Heart left ventricle (tissue), 16 donors: ENCODE measurements at places on chromosomes 6 and 20. TPM values are rescaled to one million over a fixed set of nuclear protein-coding genes. Genes with fewer than 3 reads are reported as not detected.
A peak's percentile ranks its signal among the peaks of the same experiment; 100 is the strongest.

DNA sequence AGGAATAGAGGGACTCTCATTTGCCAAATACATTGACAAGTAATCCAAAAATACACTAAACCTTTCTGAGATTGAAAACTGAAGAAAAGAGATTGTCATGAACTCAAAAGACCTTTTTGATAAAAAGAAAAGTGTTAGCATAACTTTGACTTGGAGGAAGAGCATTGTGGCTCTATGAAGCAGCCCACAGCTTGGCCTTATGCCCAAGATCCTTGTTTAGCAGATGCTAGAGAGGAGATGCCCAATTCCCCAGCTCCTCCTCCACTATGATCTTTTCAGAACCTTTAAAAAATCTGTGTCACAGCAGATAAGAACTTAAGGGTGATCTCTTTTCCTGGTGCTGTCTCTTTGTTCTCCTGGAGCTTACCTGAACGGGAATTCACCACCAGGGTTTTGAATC, 35.8 kb upstream of the IGF2R start:
- H3K4me1 ChIP-seq: peaks cover 12% of the 10 kb centered on the region
- no peak overlapping the region for H3K4me3 ChIP-seq
- no peak for DNase-seq
- no peaks in the 10 kb centered on the region for H3K36me3 ChIP-seq

DNA sequence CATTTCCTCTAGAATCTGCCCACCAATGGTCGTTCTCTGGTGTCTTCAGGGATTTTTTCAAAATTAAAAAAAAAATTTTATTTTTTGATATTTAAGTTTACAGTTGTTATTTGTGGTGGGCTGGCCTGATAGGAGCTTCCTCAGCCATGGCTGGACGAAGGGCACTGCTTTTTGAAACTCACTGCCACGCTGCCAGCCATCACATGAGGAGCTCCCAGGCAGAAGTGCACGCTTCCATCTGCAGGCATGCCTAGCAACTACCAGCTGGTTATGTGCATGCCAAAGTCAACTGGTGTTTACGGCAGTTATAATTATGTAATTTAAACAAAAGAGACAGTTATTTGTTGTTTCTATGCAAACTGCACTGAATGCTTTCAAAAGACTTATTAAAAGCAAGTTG, 105.1 kb downstream of the IRF4 start:
- no peak overlapping the region for H3K27ac ChIP-seq
- H3K36me3 ChIP-seq: peaks cover 40% of the 10 kb centered on the region
- H3K27me3 ChIP-seq: no peaks in the 10 kb centered on the region
- H3K4me1 ChIP-seq: peaks cover 10% of the 10 kb centered on the region
- H3K4me3 ChIP-seq: no peak overlapping the region

GRCh38 chr20:54208548-54209176, 775 bp downstream of the PFDN4 start:
- peak overlapping the region; percentile 97 for H3K27ac ChIP-seq
- H3K27me3 ChIP-seq: no peaks in the 10 kb centered on the region
- no peaks in the 10 kb centered on the region for H3K36me3 ChIP-seq
- H3K4me1 ChIP-seq: peaks cover 28% of the 10 kb centered on the region
- DNase-seq: no peak

- no peaks in the 10 kb centered on the region for H3K27me3 ChIP-seq
Observed at GRCh38 chr20:13059398-13060136, 50.8 kb downstream of the SPTLC3 start.

GRCh38 chr6:131041814-131042213, 21.2 kb downstream of the EPB41L2 start:
- no peaks in the 10 kb centered on the region for H3K27me3 ChIP-seq
- H3K36me3 ChIP-seq: no peaks in the 10 kb centered on the region
- no peak overlapping the region for H3K4me3 ChIP-seq
- DNase-seq: no peak

DNA sequence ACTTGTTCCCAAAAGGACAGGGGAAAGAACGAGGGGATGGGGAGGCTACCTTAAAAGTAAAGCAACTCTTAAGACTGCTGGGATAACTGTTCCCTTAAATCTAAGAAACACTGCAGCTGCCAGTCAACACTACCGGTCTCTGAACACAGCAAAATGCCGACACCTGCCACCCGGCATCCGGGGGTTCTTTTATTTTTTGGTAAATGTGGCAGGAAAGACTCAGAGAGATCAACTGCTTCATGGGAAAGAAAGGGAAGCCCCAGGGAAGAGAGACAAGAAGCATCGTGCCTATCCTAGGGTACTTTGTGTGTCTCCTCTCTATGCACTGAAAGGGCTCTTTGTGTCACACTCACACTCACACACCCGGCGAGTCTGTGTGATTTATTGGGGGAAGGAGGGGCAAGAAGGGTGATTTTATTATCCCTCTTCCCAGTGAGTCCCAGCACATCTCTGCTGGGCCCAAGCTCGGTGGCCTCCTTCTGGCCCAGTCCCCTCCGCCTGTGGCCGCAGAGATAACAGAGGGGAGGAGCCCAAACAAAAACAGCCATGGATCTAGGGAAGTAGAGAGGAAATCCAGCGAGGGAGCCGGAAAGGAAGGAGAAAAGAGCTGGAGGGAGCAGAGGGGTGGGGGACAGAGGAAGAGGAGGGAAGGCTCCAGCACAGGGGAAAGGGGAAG, 1.4 kb downstream of the FYN start:
- peak overlapping the region; percentile 84 for H3K4me3 ChIP-seq
- H3K36me3 ChIP-seq: no peaks in the 10 kb centered on the region
- no peaks in the 10 kb centered on the region for H3K27me3 ChIP-seq
- peaks cover 36% of the 10 kb centered on the region for H3K4me1 ChIP-seq
- peak; percentile 52 for DNase-seq
- H3K27ac ChIP-seq: peak overlapping the region; percentile 79

DNA sequence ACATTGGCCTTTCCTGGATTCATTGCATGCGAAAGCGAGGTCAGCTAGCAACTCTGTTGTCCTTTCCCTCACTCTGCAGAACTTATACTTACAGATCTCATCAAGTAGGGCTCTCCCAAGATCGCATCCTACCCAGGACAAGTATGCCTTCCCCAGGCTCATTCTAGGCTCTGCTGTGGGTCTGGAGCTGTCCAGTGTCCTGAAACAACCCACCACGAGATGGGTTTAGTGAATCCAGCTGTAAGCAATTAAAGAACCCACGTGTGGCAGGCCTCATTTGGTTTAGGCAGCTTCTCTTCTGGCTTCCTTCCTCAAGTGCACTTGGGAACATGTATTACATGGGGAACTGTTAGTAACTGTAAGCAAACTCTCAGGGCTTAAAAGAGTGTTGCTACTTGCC, 406.5 kb upstream of the CHD6 start:
- no peak overlapping the region for H3K27ac ChIP-seq
- H3K36me3 ChIP-seq: no peaks in the 10 kb centered on the region
- no peak overlapping the region for H3K4me3 ChIP-seq
- DNase-seq: no peak
- no peaks in the 10 kb centered on the region for H3K27me3 ChIP-seq

- H3K4me1 ChIP-seq: no peaks in the 10 kb centered on the region
- DNase-seq: no peak
- H3K27ac ChIP-seq: no peak overlapping the region
- no peaks in the 10 kb centered on the region for H3K27me3 ChIP-seq
- H3K4me3 ChIP-seq: no peak overlapping the region
Observed at GRCh38 chr20:6920991-6921613, 153.6 kb downstream of the BMP2 start.

- no peaks in the 10 kb centered on the region for H3K36me3 ChIP-seq
- H3K4me1 ChIP-seq: no peaks in the 10 kb centered on the region
- no peaks in the 10 kb centered on the region for H3K27me3 ChIP-seq
- no peak overlapping the region for H3K4me3 ChIP-seq
- H3K27ac ChIP-seq: no peak overlapping the region
Observed at GRCh38 chr6:25875563-25875905, 1.5 kb upstream of the SLC17A3 start.

DNA sequence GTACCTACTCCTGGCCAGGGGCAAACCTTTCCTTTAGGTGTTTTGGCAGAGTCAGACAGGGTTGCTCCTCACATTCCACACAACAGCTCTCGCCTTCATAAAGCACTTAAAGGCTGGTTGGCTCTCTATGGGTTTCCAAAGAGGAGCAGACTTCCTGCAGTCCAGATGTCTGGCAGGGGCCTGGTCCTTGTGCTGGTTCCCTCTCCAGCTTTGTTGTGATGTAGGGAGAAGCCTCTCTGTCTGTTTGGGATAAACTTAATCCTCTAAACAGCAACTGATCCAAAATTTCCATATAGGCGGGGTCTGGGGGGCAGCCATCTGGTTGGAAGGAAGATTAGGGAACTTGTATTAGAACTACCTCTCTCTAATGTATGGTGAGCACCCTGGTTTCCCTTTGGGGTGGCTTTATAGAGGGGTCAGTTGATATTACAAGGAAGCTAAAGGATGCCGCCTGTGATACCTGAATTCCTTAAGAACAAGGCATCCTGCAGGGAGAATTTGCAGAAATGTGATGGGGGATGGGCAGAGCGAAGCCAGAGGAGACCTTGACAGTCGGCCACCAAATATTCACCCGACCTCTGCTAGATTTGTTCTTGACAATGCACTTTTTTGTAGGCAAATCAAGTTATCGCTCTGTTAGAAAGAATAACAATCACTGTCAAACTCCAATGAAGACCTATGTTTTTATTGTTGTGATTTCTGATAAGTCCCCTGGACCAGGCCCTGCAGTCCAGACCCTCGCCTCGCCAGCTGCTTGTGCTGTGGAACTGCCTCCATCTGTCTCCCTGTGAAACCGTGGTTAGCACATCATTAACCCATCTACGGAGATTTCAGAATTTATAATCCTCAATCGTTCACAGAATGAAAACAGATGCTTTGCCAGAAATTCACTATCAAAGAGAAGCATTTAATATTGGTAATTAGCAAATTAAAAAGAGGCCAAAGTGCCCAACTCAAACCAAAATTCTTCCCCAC, 94.0 kb upstream of the RALGAPA2 start:
- DNase-seq: no peak
- no peaks in the 10 kb centered on the region for H3K4me1 ChIP-seq
- no peak overlapping the region for H3K4me3 ChIP-seq
- no peaks in the 10 kb centered on the region for H3K27me3 ChIP-seq
- no peak overlapping the region for H3K27ac ChIP-seq

DNA sequence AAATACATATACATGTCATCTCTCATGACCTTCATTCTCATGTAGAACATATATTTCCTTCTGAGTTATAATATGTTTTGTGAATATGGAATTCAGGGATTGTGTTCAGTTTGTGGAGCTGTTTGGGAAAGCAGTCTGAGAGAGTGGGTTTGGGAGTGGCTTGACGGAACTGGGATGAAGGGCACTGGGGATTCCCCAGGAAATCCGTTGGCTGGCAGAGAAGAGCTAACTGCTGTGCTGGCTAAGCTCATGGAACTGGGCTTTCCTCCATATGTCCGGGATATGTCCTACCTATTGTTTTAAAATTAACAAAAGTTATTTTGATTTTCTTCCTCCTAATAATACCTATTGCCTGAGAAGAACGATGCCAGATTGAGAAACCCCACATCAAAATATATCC, 359.5 kb upstream of the FLRT3 start:
- H3K27me3 ChIP-seq: no peaks in the 10 kb centered on the region
- DNase-seq: no peak
- H3K27ac ChIP-seq: no peak overlapping the region
- no peaks in the 10 kb centered on the region for H3K4me1 ChIP-seq
- H3K36me3 ChIP-seq: no peaks in the 10 kb centered on the region
- no peak overlapping the region for H3K4me3 ChIP-seq

GRCh38 chr6:111683749-111684267, 78.1 kb upstream of the TRAF3IP2 start:
- peaks cover 17% of the 10 kb centered on the region for H3K36me3 ChIP-seq
- H3K4me3 ChIP-seq: no peak overlapping the region
- H3K27ac ChIP-seq: peak overlapping the region; percentile 79
- H3K27me3 ChIP-seq: no peaks in the 10 kb centered on the region
- peak; percentile 30 for DNase-seq

- no peaks in the 10 kb centered on the region for H3K4me1 ChIP-seq
- H3K36me3 ChIP-seq: no peaks in the 10 kb centered on the region
- no peak overlapping the region for H3K4me3 ChIP-seq
- no peak overlapping the region for H3K27ac ChIP-seq
Observed at GRCh38 chr20:57069442-57069841, 197.0 kb downstream of the BMP7 start.

Gene MACROD2
- 1.0 TPM for polyA plus RNA-seq

Gene C20orf144
- polyA plus RNA-seq: not detected

Gene METTL24
- polyA plus RNA-seq: not detected

Gene GJA10
- polyA plus RNA-seq: not detected
